CD4-positive, alpha-beta memory T cell (primary cell): ENCODE measurements at places on chromosomes 7 and 10. TPM values are rescaled to one million over a fixed set of nuclear protein-coding genes. Genes with fewer than 3 reads are reported as not detected.

Gene PNLIPRP1
- not detected for polyA plus RNA-seq

Gene GIMAP5
- polyA plus RNA-seq, result 679 TPM

Gene KEL
- polyA plus RNA-seq, result not detected

Gene TRIM8
- polyA plus RNA-seq, result 56.4 TPM

Gene CALHM3
- not detected for polyA plus RNA-seq

Gene CLDN15
- polyA plus RNA-seq, result 0.99 TPM
